ENCODE measurements at places on chromosomes 5 and 9. TPM values are rescaled to one million over a fixed set of nuclear protein-coding genes. Genes with fewer than 3 reads are reported as not detected.

OGN gene
- total RNA-seq: not detected

CARD9 gene
- total RNA-seq: 1.1 TPM

NPM1 gene
- 3,289 TPM for total RNA-seq

SOWAHA gene
- total RNA-seq: 0.10 TPM

POLR1E gene
- 33.8 TPM for total RNA-seq

HRCT1 gene
- 0.34 TPM for total RNA-seq

SGCD gene
- 4.8 TPM for total RNA-seq

CCDC152 gene
- not detected for total RNA-seq

P4HA2 gene
- 46.7 TPM for total RNA-seq

IL13 gene
- not detected for total RNA-seq

TOR2A gene
- total RNA-seq: 16.4 TPM

CDC42SE2 gene
- total RNA-seq: 33.3 TPM

FAM163B gene
- total RNA-seq: not detected

SLC23A1 gene
- 1.3 TPM for total RNA-seq

GFI1B gene
- 0.09 TPM for total RNA-seq

MARCOL gene
- not detected for total RNA-seq

C9orf153 gene
- total RNA-seq: 0.34 TPM

HMMR gene
- total RNA-seq: 24.9 TPM

Measured in A549 treated with AZD2906 at 1 μM for 4 hours (cell line).